ENCODE measurements at places on chromosomes 11 and 22.

DNA sequence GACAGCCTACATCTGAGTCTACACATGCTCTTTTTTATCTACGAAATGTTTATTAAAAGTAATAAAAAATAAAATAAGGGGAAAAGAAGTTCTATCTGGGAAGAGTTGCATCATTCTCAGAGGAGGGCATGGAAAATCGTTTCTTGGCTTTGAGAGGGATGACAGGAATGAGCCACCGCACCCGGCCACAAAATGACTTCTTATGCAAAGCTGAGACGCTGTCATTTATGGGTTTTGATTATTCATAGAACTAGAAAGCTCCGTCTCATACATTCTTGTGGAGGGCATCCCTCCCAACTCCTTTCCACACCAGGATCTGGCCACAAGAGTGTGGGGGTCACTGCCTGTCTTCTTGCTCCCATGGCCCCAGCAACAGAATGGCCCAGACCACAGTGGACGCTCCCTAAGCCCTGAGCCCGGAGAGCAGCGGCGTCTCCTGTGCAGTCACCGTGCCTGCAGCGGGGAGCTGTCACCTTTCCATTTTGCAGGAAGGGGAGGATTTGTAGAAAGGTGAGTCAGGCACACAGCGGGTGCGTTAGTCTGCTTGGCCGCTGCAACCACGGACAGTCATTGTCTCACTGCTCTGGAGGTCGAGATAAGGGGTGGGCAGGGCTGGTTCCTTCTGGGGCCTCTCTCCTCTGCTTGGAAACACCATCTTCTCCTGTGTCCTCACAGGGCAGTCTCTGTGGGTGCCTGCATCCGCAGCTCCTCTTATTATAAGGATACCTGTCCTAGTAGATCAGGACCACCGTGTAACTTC, 1388.7 kb downstream of the BRD1 start:
- no peak for DNase-seq

DNA sequence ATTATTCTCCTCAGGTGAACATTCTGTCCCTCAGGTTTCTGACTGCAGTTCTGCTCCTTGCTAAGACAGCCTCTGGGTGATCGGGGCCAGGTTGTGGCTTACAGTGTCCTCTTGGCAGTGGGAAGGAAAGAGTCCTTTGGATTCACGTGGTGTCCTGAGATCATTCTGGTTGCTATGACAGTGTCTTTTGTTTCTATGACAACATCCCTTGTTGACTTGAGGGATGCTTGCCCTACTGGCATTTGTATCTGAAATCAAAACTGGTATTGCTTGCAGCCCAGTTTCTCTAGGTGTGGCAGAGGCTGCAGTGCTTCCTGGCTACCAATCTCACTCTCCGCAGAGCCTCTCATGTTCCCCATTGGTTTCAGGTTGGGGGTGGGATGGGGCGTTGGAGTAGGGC, 151.8 kb upstream of the CCDC90B start:
- no peak for DNase-seq

DNA sequence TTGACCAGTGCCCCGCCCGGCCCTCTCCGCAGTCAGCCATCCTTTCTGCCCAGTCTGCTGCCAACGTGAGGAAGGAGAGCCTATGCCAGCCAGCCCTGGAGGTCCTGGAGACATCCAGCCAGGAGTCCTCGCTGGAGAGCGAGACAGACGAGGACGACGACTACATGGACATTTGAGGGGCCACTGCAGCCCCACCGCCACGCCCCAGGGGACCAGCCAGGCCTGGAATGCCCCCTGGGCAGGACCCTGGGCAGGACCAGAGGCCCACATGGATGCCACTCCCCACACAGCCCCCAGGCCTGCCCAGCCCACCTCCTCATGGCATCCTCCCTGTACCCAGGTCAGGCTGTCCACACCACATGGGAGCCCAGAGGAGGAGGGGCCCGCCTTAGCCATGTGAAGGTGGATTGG, 3.3 kb upstream of the SUSD2 start:
- no peak for DNase-seq

DNA sequence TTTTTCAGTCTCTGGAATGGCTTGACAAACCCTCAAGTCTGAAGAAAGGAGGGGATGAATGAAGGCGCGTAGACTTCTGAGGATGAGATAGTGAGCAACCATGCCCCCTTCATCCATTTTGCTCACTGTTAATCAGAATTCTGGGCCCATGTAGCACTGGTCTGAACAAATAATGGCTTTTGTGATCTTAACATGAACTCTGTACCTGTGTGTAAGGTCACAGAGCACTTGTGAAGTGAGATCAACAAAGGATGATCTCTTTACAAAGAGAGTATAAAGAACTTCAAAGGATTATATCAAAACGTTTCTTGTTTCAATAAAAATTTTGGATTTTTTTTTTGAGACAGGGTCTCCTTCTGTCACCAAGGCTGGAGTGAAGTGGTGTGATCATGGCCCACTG, 976.7 kb downstream of the OPCML start:
- no peak for DNase-seq

DNA sequence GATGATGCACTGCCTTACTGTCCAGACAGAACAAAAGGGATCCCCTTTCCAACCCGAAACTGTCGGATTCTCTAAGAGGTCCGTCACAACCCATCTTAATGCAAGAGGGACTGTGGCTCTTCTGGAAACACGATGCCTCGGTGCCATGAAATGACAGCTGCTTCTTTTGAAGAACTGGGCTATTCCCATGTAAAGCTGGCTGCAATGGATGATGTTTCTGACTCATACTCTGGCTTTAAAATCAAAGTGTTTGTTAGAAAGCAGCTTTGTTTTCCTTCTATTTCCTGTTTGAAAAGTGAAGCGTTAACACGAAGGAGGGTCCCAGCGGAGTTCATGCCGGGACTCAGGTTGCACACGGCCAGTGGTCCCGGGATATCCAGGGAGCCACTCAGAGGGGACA, 3.1 kb downstream of the TP53AIP1 start:
- no peak for DNase-seq

DNA sequence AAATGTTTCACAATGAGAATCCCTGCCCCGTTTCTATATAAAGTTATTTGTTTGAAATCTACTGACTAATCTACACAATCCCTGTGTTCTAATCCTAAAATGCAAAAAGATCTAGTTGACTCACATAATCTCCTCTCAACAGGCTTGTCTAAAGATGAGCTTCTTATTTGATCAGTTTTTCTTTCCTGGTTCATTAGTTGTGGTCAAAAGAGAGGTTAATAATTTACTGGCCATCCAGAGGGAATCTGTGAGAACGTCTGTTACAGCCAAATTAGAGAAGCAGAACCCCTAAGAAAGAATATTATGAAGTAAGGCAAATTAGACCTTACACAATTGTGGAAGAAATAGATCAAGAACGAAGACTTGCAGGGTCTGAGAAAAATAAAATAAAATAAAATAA, 173.7 kb upstream of the ANO3 start:
- no peak for DNase-seq
